Hematopoietic multipotent progenitor cell (in vitro differentiated cells): ENCODE measurements at places on chromosomes 5 and 9.

GRCh38 chr9:88949425-88949824 is 41.8 kb upstream of the S1PR3 start:
- no peak for DNase-seq

DNA sequence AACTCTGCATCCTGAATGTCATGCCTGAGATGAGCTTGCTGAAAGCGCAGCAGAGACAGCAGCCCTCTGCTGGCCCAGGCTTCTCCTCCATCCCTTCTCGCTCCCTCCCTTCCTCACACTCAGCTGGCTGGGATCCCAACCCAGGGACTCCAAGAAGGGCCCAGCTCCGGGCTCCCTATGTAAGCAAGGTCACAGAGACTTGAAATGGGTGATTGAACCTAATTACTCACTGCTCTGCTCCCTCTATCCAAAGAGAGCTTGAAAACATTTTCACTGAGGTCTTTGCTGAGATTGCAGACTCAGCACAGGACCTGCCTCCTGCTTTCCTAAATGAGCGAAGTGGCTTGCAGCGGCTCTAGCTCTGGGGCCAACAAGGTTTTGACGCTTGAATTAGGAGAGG is 42.8 kb downstream of the RAPGEF1 start:
- no peak for DNase-seq

DNA sequence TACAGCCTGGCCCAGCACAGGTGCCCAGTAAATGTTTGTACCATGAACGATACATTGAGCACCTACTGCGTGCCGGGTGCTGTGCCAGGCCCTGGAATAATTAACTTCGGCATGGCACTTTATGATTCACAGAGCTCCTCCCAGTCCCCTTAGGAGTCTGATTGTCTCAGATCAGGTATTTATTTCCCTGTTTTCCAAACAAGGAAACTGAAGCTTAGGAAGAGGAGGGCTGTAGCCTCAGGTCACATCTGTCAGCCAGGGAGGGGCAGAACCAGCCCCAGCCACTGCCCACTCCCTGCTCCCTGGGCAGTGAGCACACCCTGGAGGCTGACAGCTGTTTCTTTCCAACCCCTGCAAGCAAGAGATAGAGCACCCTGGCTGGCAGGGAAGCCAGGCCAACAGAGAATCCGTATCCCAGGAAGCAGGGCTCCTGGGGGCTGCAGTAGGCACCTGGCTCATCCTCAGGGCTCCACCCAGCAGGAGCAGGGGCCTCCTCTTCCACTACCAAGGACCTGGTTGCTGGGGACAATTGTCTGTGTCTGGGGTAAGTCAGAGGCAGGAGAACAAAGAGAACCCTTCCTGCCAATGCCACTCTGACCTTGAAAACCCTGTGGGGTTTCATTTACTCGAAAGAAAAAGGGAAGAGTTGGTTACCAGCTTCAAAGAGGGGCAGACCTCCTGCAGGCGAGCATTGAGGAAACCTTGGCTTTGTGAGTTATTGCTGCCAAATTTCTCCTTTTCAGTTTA is 69.0 kb downstream of the DAB2IP start:
- no peak for DNase-seq

- no peak for DNase-seq
Measured at GRCh38 chr5:97101189-97101910, 41.1 kb downstream of the LIX1 start.

GRCh38 chr5:123093111-123093600 is 4.1 kb downstream of the PRDM6 start:
- DNase-seq, result no peak

DNA sequence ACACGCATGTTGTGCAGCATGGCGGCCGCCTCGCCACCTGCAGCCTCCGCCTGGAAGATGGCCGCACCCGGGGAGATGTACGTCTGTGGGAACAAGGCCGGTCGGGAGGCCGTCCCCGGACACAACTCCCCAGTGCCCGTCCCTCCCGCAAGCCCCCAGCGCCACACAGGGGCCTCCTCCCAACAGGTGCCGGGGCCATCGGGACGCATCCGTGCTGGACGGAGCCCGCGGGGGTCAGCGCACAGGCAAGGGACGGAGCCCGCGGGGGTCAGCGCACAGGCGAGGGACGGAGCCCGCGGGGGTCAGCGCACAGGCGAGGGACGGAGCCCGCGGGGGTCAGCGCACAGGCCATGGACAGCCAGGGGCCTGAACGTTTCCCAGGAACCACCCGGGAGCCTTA is 26.5 kb downstream of the SLC12A7 start:
- no peak for DNase-seq

DNA sequence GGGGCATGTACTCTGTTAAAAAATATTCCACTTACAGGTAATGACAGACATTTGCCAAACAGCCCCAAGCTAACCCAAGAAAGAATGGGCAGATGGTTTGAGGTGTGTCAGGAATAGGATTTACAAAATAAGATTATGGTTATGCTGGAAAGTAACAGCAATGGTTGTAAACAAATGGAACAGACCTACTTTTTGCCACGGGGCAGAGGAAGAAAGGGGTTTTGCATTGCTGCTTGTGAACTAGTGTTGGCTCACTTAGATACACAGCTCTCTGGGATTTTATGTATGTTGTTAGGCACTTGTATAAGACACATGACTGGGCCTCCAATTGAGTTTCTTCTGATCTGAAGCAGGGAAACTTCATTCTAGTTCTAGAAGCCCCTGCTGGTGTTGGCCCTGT is 191.5 kb upstream of the GDNF start:
- no peak for DNase-seq

DNA sequence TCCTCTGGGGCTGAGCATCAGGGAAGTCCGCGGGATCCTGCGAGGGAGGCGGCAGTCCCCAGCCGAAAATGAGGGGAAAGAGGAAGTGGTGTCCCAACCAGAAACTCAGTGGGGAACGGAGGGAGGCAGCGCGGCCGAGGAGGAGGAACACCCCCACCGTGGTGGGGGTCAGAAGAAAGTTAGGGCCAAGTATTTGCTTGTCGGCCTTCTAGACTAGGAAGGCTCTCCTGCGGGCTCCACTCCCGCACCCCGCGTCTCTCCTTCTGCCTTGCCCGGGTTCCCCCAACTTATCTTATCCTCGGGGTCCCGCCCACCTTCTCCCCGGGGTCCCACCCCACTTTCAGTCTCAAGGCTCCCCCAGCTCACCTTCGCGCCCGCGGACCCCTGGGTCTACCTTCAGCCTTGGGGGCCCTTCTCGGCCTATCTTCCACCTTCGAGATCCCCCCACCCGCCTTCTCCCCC is 557 bp upstream of the PHF2 start:
- no peak for DNase-seq

DNA sequence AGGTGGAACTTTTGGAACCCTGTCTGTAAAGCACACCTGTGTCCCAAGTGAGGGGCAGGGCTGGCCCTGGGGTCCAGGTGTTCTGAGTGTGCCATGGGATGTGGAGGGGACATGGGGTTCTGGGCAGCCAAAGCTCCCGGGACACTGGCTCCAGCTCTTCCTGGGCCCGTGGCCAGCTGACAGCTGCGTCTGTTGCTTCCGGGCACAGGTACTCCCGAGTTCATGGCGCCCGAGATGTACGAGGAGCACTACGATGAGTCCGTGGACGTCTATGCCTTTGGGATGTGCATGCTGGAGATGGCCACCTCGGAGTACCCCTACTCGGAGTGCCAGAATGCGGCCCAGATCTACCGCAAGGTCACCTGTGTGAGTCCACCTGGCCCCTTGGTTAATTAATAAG is 50.7 kb downstream of the WNK2 start:
- DNase-seq, result no peak

GRCh38 chr9:35603506-35603985 is 1.5 kb upstream of the TESK1 start:
- no peak for DNase-seq

- no peak for DNase-seq
Measured at GRCh38 chr5:66012271-66012670, 85.9 kb downstream of the ERBIN start.

- no peak for DNase-seq
Measured at GRCh38 chr9:93207860-93208734, 24.2 kb downstream of the WNK2 start.

- DNase-seq, result no peak
Measured at GRCh38 chr5:93589152-93589828, 6.3 kb downstream of the NR2F1 start.

- no peak for DNase-seq
Measured at GRCh38 chr5:78771260-78772205, 123.0 kb upstream of the LHFPL2 start.

GRCh38 chr5:53814819-53815218 is 254.4 kb downstream of the NDUFS4 start:
- no peak for DNase-seq
